Activated CD4-positive, alpha-beta T cell treated with anti-CD3 and anti-CD28 coated beads, Interleukin-2, amount 10 ng/mL, durations not matched to agents 7 days and 5 days (primary cell): ENCODE measurements at places on chromosomes 5 and 9. TPM values are rescaled to one million over a fixed set of nuclear protein-coding genes. Genes with fewer than 3 reads are reported as not detected.

The PAX5 gene
- 0.12 TPM for total RNA-seq

The NUTM2G gene
- total RNA-seq = not detected

The ADAMTSL2 gene
- not detected for total RNA-seq

GRCh38 chr9:31377358-31377757 is 1007.1 kb upstream of the ACO1 start:
- DNase-seq = no peak

The STC2 gene
- 11.7 TPM for total RNA-seq

The NR5A1 gene
- total RNA-seq = not detected

GRCh38 chr5:158246661-158247060 is 387.7 kb upstream of the CLINT1 start:
- DNase-seq = no peak

DNA sequence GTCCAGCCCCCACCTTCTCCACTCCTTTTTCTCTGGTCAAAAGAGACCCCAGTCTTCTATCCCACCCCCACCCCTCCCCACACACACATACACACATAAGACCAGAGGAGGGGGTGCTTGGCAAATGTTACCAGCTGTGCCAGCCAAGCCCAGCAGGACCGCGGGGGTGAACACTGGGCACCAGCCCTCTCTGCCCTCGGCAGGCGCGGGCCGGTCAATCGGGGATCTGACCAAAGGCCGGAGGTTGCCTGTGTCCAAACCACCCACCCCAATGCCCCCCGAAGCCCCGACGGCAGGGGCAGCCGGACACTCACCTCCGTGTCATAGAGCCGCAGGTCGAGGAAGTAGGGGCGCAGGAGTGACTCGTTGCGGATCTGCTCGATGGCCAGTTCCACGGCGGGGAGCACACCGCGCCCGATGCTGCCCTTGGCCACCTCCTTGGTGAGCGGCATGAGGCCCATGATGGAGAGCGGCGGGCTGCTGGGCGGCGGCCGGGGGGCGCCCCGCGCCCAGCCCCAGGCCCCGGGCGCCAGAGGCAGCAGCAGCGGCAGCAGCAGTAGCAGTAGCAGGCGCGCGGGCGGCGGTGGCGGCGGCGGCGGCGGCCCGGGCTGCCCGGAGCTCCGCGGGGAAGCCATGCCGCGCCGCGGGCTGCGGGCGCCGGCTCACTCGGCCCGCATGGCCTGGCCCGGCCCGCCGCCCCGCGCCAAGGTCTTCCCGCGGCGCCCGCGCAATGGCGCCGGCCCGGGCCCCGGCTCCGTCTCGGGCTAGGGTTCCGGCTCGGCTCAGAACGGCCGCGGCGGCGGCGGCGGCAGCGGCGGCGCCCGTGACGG is 417 bp downstream of the GABBR2 start:
- DNase-seq = no peak

The EPB41L4B gene
- total RNA-seq = not detected

DNA sequence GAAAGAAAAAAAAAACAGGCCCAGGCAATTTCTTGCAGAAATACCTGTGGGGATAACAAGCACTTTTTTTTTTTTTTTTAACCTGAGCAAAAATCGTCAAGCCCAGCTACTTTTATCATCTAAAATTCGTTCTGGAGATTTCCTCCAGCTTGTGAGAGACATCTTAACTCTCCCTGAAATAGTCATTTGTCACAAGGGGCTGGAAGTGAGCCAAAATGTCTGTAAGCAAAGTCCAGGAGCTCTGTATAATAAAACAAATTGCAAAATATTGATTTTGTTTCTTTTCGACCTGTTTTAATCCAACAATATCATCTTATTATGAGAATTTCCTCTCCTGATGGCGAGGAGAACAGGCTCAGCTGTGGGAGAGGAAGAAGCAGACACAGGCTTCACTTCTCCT is 168.4 kb downstream of the TTLL11 start:
- no peak for DNase-seq
